ENCODE measurements at places on chromosomes 5 and 9. TPM values are rescaled to one million over a fixed set of nuclear protein-coding genes. Genes with fewer than 3 reads are reported as not detected.

The ODF2 gene
- 32.7 TPM for total RNA-seq

The TLE4 gene
- 20.6 TPM for total RNA-seq

The APBA1 gene
- 14.5 TPM for total RNA-seq

The SH2D3C gene
- 2.2 TPM for total RNA-seq

The FBP2 gene
- not detected for total RNA-seq

The SIT1 gene
- 0.07 TPM for total RNA-seq

The NUTM2G gene
- total RNA-seq, result not detected

The GPR150 gene
- total RNA-seq, result 0.40 TPM

The SPINK5 gene
- not detected for total RNA-seq

The BTF3 gene
- total RNA-seq, result 175 TPM

The GRAMD2B gene
- total RNA-seq, result 22.0 TPM

The AIF1L gene
- total RNA-seq, result 1.2 TPM

The SLC34A1 gene
- total RNA-seq, result not detected

Measured in smooth muscle cell of the pulmonary artery (primary cell).